Caki2 (cell line): ENCODE measurements at places on chromosomes 7 and 10.
A peak's percentile ranks its signal among the peaks of the same experiment; 100 is the strongest.

GRCh38 chr7:127652333-127653248 lies 597 bp downstream of the SND1 start:
- peak; percentile 15 for DNase-seq

DNA sequence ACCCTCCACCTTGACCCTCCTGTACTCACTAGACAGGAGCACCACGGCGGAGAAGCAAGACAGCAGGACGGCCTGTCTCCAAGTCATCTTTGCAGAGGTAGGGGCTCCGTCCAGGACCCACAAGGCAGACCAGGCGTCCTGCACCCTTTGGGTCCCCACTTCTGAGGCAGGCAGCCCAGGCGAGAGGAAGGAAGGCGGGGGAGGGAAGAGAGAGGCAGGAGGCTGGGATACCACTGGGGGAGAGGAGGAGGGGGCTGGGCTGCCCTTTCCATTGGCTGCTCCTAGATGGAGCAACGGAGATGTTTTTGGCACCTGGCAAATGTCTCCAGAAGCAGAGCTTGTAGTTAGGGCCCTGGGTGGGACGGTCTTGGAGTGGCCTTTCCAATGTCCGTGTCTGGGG lies at the start of gene UCMA:
UCMA (minus strand) TSS at position 203 of the 400 bp plus-strand sequence; CDS start at position 87, 116 bp downstream.
- no peak for DNase-seq

DNA sequence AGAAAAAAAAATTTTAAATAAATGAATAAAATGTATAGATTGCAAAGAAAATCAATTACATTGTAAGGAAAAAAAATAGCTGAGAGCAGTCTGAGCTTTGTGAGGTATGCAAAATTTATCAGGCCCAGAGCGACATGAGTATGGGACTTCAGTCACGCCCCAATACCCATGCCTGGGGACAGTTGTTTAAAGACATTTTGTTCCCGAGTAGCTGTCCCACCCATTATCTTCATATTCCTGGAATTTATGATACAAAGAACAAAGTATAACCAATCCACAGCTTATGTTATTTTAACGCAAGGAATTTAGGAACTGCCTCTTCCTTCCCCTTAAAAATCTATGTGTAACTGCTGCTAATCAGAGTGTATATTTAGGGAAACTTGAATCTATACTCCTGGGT lies 1.6 kb upstream of the PON2 start:
- no peak for DNase-seq

- DNase-seq = no peak
These were observed 110.1 kb downstream of the ARID5B start for GRCh38 chr10:62011558-62011957.

- DNase-seq = no peak
These were observed 415.1 kb downstream of the INHBA start for GRCh38 chr7:41287559-41288335.

DNA sequence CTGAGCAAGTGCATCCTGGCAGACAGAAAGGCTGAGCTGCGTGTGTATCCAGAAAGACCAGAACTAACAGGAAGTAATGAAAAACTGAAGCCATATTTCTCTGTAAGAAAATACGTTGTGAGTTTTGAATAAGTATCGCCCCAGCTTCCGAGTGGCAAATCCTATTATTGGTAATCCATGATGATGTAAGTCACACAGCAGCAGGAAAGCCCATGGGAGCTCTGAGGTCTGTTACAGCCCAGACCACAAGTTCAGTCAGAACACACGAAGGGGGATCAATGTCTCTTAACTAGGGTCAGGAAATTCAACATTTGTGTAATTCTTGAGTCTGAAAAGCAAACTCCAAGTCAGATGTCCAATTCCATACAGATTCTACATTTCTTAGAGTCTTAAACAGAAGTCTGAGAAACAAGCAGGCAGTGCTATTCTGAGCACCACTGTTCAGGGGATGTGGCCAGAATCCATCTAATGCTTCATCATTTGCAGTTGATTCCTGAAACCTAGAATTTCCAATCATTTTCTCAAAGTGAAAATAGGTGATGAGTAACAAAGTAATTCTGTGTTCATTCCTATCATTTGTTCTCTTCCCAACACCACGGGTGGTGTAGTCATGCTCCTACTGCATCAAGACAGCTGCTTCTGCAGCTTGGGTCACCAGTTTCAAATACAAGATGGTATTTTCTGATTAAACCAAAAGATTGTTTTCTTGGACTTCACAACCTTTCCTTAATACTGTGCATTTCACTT lies at the start of gene LRIT2:
LRIT2 (minus strand) TSS at position 118 of the 747 bp plus-strand sequence; CDS start at position 94, 24 bp downstream.
- DNase-seq = no peak

DNA sequence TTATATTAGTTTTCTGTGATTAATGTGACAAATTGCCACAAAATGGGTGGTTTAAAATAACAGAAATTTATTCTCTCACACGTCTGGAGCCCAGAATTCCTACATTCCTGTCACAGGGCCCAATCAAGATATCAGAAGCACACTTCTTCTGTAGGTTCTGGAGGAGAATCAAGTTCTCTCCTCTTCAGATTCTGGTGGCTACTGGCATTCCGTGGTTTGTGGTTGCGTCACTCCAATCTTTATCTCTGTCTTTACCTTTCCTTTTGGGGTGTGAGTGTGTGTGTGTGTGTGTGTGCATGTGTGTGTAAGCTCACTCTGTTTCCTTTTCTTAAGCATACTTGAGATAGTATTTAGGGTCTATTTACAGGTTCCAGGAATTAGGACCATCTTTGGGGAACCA lies 115.5 kb upstream of the DKK1 start:
- DNase-seq = no peak

- DNase-seq = peak; percentile 83
These were observed 175.4 kb downstream of the MGMT start for GRCh38 chr10:129642427-129642826.

DNA sequence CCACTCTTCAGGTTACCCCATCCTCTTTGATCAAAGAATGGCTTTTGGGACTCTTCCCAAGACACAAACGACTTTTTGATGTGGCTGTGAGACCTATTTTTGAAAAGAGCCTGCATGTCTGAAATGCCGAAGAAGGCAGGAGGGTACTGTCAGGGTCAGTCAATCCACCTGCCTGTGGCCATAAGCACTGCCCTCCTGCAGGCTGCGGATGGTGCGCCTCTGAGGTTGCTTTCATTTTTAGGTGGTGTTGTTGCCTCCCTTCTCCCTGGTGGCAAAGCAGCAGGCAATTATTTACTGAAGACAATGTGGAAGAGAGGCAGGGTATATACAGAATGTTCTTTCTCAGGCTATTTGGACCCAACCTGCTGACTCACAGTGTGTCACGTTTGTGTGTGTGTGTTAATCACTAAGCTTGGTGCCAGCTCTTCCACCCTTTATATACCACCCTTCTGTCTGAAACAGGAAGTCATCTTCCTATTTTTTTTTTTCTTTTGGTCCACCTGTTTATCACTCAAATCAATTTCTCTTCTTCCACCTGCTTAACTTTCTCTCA lies 1421.2 kb upstream of the CELF2 start:
- peak; percentile 61 for DNase-seq

GRCh38 chr10:108598831-108599230 lies 1324.5 kb downstream of the XPNPEP1 start:
- peak; percentile 53 for DNase-seq

GRCh38 chr10:28668363-28669226 lies 8.7 kb upstream of the BAMBI start:
- peak; percentile 46 for DNase-seq

DNA sequence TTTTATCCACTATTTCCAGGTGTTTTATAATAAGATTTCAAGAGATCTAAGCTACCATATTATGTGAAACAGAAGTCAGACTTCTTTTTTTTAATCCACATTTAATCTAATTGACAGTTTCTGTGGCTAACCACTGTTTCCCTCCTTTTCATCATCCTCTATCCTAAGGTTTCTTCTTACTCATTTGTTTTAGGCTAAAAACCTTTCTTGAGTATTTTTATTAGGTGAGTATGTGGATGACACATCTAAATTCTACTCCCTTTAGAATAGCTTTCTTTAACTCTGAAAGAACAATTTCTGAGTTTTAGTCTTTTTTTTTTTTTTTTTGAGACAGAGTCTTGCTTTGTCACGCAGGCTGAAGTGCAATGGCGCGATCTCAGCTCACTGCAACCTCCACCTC lies 62.7 kb downstream of the NPY start:
- DNase-seq = no peak

GRCh38 chr10:47335906-47336305 lies 12.3 kb upstream of the RBP3 start:
- no peak for DNase-seq

DNA sequence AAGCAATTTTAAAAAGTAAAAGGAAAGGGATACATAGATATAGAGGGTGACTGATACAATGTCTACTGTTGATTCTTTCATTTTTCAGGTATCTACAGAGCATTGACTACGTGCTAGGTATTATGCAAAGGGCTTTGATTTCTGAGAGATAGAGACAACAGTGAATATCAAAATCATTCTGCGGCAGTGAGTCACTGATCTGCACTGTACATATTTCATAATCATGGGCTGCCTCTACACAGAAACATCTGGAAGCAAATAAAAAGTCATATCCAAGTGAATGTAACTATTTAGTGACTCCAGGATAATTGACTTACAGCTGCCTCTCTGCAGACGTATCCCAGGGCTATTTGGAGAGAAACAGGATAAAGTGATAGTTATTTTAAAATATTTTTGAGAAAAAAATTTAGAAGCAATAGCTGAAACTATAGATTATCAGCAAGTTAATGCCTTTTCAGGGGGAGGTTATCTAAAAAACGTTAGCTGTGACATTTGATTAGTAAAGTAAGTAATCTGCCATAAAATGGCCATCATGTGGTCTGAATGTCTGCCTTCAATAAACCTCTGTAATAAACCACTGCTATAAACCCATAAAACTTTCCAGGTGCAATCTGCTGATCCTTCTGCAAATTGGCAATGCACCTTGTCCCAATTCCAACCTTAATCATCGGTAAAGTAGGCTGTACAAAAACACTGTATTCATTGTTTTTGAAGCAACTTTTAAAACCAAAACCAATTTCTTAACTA lies 43.7 kb downstream of the CPXM2 start:
- no peak for DNase-seq

- DNase-seq = no peak
These were observed 241.3 kb upstream of the LRRTM3 start for GRCh38 chr10:66684581-66684980.

DNA sequence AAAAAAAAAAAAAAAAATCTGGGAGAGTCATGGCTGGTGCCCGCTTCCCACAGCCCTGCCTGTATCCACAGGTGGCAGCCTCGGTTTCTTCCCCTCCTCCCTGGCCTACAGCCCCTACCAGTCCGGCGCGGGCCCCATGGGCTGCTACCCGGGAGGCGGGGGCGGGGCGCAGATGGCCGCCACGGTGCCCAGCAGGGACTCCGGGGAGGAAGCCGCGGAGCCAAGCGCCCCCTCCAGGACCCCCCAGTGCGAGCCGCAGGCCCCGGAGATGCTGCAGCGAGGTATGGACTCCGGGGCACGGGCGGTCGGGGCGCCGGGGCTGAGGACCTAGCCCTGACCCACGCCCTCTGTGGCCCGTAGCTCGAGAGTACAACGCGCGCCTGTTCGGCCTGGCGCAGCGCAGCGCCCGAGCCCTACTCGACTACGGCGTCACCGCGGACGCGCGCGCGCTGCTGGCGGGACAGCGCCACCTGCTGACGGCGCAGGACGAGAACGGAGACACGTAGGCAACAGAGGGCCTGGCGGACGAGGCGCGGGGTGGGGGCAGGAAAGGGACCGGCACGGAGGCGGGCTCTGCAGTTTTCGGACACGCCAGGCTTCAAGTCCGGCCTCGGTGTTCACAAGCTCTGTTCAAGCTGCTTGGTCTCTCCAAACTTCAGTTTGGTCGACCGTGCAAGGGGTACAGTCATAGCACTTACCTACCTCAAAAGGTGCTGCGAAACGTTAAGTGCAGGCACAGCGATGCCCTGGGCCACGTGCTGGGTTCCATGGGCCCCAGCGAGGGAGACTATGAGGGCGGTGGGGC lies 3.9 kb downstream of the NFKB2 start:
- peak; percentile 79 for DNase-seq

- no peak for DNase-seq
These were observed 312.2 kb downstream of the MAGI2 start for GRCh38 chr7:79141252-79141651.

- DNase-seq = no peak
These were observed 50.4 kb downstream of the RBM33 start for GRCh38 chr7:155694851-155695250.

GRCh38 chr10:116636976-116637375 lies 16.2 kb downstream of the PNLIPRP2 start:
- DNase-seq = no peak

GRCh38 chr7:13904007-13904406 lies 85.5 kb downstream of the ETV1 start:
- DNase-seq = peak; percentile 6

DNA sequence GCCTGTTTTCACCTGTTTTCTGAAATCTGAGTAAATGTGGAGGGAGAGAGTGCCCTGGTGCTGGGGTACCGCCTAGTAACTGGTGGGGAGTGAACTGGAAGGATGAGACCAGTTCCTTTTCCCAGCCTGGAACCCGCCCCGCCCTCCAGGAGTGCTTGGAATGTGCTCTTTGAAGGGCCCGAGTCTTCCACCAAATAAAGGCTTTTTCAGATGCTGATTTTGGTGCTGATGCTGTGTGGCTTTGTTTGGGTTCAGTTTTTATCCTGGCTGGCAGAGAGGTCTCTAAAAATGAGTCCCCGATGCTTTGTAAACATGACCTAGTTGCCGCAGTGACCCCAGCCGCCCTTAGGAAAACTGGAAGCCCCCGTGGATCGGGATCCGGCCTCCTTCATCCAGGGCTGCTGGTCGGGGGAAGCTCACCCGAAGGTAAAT lies 25.9 kb downstream of the FOXK1 start:
- DNase-seq = no peak

DNA sequence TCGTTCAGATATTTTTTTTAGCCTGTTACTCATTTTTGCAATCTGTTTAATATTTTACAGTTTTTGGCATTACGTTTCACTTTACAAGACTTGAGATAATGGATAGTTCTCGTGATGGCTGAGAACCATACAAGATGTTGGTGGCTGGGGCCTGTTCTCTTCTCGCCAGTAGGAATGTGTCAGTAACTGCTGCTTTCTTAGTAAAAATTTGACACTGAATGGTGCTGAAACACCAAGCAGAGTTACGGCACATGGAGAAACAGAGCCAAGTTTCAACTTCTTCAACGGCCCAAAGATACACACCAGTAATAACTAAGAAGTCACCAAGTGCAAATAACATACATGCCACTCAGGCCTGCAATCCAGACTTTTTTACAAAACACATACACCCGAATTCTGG lies 130.4 kb downstream of the NRP1 start:
- peak; percentile 30 for DNase-seq

DNA sequence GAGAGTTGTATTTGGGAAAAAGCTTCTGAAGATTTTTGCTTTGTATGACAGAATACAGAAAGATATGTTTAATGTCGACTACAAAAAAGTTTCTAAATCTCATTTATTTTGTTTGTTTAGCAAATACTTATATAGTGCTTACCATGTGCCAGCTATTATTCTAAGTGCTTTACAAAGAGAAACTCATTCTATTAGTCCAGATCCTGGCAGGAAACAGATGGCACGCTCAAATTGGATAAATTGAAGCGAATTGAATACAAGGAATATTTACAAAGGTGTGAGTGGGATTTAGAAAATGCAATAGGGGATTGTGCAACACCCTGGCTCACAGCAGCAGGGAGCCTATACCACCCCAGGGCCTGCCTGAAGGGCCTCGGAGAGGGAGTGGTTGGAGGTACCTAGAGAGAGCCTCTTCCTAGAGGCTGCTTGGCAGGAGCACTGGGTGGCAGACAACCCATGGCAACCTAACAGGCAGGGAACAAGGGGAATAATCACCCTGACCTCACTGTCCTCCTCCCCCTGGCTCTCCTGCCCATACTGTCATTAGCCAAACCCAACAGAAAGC lies 27.6 kb upstream of the FAM204A start:
- DNase-seq = no peak
